ENCODE measurements at places on chromosomes 1 and 21.

DNA sequence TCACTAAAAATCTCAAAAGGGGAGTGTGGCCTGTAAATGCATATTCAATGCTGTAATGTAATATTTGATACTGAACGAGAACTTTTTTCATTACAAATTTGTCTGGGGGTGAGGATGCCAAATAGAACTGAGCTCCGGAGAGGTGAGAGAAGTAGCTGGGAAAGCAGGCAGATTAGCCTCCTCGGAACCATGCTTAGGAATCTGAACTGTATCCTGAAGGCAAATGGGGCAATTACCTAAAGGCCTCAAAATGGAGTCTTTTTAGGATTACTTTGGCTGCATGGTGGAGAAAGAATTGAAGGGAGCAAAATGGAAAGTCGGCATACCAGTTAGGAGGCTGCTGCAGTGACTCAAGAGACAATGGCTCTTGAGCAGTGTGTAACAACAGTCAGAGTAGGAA, 178.8 kb downstream of the CDC7 start:
- DNase-seq, result no peak

DNA sequence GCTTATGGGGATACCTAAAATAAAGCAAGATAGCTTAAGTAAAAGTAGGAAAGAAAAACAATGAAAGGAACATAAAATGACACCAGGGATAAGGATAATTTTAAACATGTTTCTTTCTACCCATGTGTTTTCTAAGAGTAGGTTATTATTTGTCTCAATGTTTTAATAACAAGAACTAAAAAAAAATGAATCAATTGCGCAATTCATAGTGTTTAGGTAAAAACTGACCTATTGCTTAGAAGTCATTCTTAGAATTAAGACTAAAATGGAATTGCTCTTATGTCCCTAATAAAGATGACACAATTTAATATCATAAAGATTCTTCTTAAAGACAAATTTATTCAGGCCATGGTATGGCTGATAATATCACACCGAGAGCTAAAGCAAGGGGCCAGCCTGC, 58.0 kb upstream of the COL24A1 start:
- DNase-seq, result no peak

- DNase-seq, result peak; percentile 71
Measured at GRCh38 chr1:199243423-199244061, 604.7 kb downstream of the PTPRC start.

- DNase-seq, result no peak
Measured at GRCh38 chr1:101902199-101902598, 94.5 kb downstream of the OLFM3 start.

DNA sequence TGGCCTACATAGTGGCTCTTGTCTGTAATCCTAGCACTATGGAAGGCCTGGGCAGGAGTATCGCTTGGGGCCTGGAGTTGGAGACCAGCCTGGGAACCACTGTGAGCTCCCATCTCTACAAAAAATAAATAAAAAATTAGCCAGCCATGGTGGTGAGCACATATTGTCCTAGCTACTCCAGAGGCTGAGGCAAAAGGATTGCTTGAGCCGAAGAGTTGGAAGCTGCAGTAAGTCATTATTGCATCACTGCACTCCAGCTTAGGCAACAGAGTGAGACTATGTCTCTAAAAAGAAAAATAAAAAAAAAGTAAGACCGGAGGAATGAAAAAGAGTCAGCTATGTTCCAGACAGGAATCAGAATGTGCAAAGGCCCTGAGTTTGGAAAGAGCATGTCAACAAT, 115.3 kb downstream of the CYYR1 start:
- DNase-seq, result no peak

- DNase-seq, result peak; percentile 35
Measured at GRCh38 chr1:228154021-228154669, 4.4 kb downstream of the GJC2 start.

DNA sequence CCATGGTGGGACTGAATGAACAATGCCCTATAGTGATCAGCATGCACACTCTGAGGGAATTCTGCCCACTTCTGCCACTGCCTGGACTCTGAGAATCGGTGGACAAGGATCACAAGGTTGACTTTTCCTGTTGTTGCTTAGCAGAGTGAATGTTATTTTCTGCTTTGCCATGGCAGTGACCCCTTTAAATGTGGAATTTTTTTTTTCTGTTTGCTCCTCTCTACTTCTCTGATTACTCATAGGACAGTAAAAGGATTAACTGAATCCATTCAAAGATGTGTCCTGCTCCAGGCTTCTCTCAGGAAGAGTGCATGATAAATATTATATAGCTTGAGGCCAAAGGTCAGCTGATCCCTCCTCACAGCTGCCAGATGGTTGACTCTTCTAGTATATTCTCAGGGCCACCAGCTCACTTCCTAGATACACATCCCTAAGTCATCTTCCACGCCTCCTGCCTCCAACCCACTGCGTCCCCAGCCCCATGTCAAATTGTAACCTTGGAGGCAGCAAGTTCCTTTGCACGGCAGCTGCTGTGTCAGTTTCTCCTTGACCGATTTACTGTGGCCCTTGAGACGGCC, 74.0 kb upstream of the RALGPS2 start:
- DNase-seq, result no peak

DNA sequence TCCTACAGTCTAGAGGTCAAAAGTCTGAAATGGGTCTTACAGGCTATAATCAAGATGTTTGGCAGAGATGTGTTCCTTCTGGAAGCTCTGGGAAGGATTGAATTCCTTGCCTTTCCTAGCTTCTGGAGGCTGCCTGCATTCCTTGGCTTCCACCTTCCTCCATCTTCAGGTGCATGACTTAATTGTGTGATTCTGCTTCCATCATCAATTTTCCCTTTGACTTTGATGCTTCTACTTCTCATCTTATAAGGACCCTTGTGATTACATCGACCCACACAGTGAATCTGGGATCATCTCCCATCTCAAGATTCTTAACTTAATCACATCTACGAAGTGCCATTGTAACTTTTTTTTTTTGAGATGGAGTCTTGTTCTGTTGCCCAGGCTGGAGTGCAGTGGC, 111.4 kb downstream of the UCK2 start:
- no peak for DNase-seq

GRCh38 chr1:89780721-89781120, 40.1 kb upstream of the LRRC8D start:
- peak; percentile 37 for DNase-seq

DNA sequence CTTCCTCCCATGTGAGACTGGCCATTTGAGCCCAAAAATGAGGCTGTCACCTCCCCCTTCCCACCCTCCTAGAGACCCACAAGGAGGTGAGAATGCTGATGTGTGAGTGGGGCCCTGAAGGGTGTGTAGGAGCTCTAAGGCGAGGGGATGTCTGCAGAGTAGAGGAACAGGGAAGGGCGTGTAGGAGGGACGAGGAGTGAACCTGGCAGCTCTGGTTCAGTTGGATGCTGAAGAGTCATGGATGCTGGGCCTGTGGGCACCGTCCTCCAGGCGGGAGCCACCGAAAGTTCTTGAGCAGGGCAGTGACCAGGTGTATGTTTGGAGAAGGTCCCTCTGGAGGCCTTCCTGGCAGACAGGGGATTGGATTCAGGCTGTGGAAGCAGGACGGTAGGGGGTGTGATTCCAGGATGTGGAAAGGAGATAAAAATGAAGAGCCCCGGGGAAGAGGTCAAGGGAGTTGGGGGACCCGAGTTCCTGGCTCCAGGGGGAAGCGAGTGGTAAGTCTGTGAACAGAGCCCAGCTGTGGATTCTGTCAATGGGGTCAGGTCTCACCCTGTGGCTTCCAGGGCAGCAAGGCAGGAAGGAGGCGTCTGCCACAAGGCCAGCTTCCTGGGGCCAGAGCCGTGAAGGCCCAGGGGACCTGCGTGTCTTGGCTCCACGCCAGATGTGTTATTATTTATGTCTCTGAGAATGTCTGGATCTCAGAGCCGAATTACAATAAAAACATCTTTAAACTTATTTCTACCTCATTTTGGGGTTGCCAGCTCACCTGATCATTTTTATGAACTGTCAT, 7.9 kb downstream of the SAMD11 start:
- DNase-seq, result no peak
